ENCODE measurements at places on chromosomes 3 and 15. TPM values are rescaled to one million over a fixed set of nuclear protein-coding genes. Genes with fewer than 3 reads are reported as not detected.

TF gene
- 0.03 TPM for total RNA-seq

GRCh38 chr3:140822401-140823047 lies 119.1 kb upstream of the SLC25A36 start:
- no peak for DNase-seq

DNA sequence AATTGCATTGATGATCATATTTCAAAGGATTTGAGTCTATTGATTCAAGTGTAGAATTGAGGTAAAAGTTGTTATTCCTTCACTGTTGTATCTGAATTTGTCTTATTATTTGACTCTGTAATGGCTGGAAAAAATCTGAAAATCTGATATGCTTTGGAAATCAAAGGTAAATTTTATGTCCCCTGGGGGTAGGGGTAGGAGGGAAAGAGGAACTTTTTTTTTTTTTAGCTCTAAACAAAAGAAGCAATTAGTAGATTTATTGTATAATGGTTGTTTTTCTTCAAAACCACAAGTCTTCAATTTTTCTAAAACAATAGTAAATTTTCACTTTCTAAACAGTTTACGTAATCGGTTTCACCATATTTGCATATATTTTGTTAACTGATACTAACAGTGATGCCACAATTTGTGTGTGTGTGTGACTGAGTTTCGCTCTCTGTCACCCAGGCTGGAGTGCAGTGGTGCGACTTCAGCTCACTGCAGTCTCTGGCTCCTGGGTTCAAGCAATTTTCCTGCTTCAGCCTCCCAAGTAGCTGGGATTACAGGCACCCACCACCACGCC lies 91.7 kb upstream of the GOLGA6L4 start:
- DNase-seq = no peak

DNA sequence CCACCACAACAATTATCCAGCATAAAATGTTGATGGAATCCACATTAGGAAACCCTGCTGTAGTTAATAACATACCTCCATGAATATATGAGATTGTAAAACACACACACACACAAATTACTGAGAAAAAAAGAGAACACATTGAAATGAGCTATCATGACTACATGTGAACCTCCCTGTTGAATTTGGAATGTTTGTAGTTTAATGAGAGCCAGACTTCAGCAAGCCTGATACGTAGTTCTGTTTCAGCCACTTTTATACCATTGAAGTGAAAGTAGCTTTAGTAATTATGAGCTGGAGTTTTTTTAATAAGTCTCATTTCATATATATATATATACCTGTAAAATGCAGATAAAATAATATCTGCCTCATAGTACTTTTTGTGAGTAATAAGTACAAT lies 1146.4 kb downstream of the NAALADL2 start:
- no peak for DNase-seq

CORO2B gene
- not detected for total RNA-seq

DNA sequence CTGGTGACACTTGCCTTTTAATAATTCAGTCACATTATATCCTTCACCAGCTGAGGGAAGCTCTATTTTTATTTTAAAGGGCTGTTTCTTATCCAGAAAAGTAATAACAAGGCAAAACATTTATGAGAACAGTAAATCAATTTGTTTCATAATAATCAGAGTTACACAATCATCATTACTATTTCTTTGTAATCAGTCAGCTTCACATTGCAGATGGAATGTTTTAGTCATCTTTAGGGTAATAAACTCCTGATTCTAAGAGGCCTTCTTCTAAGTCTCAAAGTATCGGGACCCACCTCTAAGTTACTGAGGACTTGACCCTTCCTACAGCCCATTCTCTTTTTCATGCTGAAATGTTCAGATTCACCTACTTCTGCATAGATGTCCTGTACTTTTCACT lies 298.3 kb upstream of the TGFBR2 start:
- no peak for DNase-seq

- DNase-seq = no peak
These were observed 105.2 kb upstream of the BOC start for GRCh38 chr3:113105966-113106660.

DNA sequence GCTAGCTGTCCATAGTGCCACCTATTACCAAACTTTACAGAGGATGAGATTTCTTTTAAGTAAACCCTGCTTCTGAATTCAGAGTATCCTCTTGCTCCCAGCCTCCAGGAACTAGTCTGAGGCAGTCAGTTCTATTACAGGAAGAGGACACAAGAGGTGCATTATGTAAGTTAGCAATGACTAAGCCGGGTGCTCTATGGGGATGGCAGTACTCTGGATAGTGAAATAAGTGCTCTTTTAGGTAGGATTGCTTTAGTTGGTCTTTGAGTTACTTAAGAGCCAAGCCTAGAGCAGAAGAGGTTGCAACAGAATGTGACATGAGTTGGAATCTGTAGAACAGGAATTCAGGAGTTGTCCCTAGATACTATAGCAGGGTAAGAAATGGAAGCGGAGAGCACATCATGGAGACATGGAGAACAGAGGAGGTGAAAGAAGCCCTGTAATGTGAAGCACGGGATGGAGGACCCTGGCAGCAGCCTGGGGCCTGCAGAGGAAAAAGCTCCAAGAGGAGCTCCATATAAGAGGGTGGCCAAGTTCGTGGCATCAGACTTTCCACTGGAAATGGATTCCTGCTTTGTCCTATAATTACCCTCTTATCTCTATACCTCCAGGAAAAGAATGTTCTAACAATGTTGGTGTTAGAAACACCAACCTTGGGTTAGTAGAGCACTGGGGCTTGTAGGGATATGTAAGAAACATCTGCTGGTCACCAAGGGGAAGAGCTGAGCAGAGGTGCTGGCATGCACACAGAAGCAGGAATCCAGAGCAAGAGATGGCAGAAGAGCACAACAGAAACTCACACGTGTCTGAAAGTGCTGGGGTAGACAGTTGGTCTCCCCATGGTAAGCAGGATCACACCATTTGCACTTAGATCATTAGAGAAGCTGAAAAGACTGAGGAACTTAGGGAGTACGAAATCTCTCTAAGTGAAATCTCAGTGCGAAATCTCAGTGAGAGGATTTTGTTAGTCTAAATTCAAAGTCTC lies 851.1 kb downstream of the FHIT start:
- DNase-seq = no peak

DNA sequence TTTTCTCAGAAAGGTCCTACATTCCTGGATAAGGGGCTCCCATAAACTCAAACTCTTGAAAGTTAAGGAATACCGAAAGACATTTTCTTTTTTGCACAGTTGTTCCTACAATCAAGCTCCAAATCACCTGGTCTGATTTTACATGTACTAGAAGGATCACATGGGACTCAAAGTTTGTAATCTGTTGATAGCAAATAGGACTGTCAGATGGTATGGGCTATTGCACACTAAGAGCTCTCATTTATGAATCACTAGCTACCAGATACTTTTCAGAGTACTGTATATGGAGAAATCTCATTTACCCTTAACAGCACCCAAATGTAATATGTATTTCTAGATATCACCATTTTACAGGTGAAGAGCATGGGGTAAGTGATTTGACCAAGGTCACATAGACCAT lies 49.5 kb upstream of the CMSS1 start:
- DNase-seq = no peak

GRCh38 chr15:41429003-41429890 lies 12.4 kb downstream of the RTF1 start:
- no peak for DNase-seq

DNA sequence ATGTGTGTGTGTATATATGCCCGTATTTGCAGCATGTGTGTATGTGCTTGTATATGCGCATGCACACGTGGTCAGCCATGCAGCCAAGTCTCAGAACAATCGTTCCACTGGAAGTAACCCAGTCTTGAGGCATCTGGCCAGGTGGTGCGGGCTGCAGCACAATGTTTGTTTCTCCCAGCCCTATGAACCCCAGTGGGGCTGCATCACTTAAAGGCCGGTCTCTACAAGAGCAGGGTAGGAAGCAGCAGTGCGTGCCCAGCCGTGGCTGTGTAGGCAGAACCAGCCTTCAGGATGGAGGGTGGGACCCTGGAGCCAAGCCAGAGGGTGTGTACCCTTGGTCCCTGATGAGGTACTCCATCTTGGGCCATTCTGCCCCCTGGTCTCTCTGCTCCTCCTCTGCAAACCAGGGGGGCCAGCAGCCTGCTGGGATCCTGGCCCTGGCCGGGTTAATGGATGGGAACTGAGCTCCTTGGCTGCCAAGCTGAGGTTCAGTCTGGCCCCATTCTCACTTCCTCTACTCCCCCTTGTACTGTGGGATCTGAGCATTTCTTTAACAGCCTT lies 11.8 kb downstream of the KLF13 start:
- DNase-seq = no peak

NUSAP1 gene
- total RNA-seq = 167 TPM

DNA sequence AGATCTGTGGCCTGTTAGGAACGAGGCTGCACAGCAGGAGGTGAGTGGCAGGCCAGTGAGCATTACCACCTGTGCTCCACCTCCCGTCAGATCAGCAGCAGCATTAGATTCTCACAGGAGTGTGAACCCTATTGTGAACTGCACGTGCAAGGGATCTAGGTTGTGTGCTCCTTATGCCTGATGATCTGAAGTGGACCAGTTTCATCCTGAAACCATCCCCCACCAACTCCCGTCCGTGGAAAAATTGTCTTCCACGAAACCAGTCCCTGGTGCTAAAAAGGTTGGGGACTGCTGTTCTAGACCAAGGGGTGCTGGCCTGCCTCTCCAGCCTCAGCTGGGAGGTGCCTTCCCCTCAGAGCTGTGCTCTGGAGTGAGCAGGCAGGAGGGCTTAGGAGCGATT lies 61.4 kb downstream of the RPLP1 start:
- DNase-seq = no peak

- DNase-seq = no peak
These were observed 323.5 kb downstream of the ULK4 start for GRCh38 chr3:41638381-41638780.

KPNA1 gene
- 26.4 TPM for total RNA-seq

DNA sequence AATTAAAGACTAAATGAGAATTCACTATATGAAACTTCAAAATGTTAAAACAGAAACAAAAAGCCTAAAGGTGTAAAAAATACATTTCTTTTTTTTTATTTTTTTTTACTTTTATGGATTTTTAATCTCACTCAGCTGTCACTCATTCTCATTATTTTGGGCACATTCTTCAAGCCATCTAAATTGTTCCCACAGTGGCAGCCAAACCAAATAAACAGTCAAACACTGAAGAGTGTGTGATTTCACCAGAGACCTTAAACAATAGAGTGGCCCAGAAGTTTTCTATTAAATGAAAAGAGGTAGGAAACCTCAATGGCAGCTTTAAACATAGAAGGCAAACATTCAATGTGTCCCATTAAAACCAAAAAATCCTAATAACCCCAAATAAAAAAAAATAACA lies 616.1 kb downstream of the OTOL1 start:
- no peak for DNase-seq

CKMT1A gene
- 1.9 TPM for total RNA-seq

TTLL13 gene
- total RNA-seq = 0.28 TPM

DNA sequence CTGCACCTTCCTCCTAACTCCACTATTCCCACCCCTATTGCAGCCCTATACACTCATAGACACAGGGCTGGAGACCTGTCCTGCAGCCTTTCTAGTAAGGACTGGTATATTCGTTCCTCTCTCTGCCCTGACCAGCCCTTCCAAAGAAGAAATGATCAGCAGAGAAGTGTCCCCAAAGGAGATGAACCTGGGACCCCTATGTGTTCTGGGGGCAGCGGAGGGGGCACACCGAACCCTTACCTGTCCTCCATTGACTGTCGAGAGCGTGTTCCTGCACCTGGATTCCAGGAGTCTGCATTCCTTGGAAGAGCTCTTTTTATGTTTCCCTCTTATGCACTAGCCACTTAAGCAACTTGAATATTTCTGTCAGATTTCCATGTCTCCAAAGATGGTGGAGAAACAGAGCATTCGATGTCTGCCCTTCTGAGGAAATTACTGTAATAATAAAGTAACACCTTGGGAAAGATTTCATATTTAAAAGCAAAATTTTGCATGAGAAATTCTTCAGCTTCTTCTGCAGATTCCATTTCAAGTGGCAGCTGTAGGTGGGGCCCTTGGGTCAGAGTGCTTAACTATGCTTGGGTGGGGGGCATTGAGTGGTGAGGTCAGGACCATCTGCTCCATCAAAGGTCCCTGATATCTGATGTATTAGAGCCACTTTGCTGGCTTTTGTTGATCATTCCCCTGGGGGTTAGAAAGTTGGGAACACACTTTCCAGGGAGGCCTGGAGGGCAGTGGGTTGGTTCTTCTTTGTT lies 6.3 kb downstream of the EPHB1 start:
- DNase-seq = no peak

GRCh38 chr3:194279701-194280360 lies 71.3 kb downstream of the CPN2 start:
- no peak for DNase-seq

GRCh38 chr3:170532573-170532972 lies 53.3 kb downstream of the SLC7A14 start:
- DNase-seq = no peak

GRCh38 chr15:89002281-89002761 lies 85.9 kb upstream of the ABHD2 start:
- no peak for DNase-seq

DNA sequence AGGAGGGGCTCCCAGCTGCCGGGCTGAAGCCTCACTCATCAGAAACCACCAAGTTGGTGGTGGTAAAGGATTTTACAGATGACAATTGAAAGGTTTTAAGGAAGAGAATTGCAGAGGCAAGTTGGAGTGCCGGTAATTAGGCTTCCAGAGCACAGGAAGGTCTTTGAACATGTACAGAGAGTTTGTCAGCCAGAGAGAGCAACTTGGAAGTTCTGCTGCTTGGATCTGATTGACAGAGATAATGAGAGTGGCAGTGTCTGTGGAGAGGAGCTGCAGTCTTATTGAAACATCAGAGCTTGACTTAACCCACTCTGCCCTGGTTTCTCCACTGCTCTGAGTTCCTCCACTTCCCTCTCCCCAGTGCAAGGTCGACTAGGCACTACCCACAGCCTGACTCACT lies 448.6 kb downstream of the EPHB1 start:
- DNase-seq = no peak

EHD4 gene
- total RNA-seq = 54.2 TPM

ZNF80 gene
- total RNA-seq = not detected

FANCD2OS gene
- total RNA-seq = not detected

DNA sequence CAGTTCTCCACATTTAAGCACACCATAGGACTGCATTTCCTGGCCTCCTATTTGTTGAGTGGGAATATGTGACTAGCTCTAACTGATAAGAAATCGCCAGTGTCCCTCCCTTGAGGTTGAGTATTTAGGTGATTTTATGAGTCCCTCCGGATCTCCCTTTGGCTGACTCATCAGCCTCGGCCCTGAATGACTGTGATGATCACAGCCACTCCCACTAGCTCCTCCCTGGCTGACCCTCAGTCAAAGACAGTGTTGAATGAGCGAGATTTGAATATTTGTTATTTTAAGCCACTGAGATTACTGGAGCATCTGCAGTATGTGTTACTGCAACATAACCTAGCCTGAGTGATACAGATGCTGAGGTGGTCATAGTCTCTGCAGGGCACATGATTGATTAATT lies 515.3 kb downstream of the EPHB1 start:
- no peak for DNase-seq

LMOD3 gene
- total RNA-seq = 0.10 TPM
